ENCODE measurements at places on chromosomes 6 and 20.

DNA sequence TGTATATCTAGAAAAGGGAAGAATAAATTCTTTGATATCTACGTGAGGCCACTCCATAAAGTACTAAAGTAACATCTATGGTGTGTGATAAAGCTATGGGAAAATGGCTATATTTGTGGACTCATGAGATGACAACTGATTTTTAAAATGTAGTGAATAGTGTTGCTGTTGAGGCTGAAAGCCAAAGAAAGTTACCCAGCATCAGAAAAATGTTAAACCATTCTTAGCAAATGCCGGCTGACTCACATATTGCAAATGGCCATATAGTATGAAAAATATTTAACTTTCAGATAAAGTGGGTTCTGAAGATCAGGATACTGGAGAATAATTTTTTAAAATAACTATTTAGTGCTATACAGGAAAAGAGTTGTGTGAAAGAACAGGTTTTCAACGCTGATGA is 129.9 kb upstream of the GRIK2 start:
- ATAC-seq, result no peak

DNA sequence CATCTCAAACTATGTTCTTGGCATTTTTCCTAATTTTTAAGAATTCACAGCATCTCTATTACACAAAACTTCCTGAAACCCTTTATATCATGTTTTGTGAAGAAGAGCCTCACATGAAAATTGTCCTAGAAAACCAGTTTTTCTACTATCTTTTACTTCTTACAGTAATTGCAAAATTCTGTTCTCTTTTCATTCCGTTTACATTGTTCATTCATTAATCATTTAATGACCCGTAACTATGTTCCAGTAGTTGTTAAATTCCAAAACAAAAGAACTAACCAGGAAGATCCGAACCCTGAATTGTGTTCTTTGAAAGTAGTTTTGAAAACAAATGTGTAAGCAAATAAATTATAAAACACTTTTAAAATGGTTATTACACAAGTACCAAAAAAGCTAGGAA is 597.0 kb downstream of the EYS start:
- ATAC-seq, result no peak

DNA sequence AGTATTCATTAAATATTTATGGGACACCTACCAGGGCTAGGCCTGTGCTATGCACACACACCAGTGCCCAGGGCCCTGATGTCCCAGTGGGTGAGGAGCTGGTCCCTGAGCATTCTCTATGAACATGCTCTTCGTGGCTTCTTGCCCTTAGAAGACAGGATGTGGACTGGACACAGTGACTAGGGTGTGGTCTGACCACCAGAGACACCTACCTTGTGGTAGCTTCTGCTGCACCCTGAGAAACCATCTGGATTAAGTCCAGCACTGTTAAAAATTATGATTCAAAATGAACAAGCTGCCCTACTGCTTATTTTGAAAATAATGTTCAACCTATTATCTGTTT is 112.9 kb upstream of the RPS6KA2 start:
- no peak for ATAC-seq

DNA sequence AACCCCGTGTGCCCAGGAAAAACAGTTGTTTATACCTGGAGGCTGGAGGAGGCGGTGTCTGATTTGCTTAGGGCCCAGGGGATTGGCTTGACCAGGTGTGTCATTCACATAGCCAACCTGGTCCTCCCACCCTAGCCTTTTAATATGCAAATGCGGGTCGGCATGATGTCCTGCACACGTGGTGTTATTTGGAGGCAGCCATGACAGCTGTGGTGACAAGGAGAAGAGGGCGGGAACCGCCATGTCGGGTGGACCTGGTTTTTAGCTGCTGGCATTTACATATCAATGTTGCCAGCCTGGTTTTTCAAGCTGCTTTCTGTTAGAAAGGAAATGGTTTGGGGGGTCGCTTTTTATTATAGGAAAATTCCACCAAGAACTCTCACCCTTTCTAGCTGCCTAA is 291.4 kb upstream of the QKI start:
- no peak for ATAC-seq

DNA sequence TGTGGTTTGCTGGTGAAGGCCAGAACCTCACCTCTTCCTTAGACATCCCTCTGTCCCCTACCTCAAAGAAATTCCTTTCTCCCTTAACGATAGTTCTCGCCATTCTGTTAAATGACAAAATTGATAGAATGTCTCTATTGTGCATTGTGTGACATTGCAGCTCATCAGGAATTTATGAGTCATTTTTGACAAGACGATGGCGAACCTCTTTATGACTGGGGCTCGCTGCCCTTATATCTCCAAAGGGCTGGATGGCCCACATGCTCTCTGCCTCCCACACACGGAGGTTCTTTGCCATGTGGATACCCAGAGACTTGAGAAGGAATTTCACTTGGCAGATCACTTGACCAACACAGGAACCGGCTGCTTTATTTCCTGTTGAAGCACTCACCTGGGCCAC is 66.8 kb upstream of the RPS6KA2 start:
- no peak for ATAC-seq

GRCh38 chr6:25384967-25385366 is 105.8 kb downstream of the CARMIL1 start:
- no peak for ATAC-seq

GRCh38 chr20:18677126-18677525 is 89.3 kb downstream of the DTD1 start:
- ATAC-seq, result no peak

- ATAC-seq, result no peak
Measured at GRCh38 chr20:62357681-62358080, 9.4 kb downstream of the LAMA5 start.

GRCh38 chr6:63635215-63635587 is 401 bp upstream of the PHF3 start:
- ATAC-seq, result peak; percentile 9

DNA sequence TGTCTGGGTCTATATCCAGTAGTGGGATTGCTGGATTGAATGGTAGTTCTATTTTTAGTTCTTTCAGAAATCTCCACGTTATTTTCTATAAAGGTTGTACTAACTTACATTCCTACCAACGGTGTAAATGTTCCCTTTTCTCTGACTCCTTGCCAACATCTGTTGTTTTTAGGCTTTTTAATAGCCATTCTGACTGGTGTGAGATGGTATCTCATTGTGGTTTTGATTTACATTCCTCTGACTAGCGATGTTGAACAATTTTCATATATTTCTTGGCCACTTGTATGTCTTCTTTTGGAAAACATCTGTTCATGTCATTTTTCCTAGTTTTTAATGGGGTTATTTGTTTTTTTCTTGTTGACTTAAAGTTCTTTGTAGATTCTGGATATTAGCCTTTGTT is 99.3 kb downstream of the BMP2 start:
- ATAC-seq, result no peak
